ENCODE measurements at places on chromosomes 5 and 9.

DNA sequence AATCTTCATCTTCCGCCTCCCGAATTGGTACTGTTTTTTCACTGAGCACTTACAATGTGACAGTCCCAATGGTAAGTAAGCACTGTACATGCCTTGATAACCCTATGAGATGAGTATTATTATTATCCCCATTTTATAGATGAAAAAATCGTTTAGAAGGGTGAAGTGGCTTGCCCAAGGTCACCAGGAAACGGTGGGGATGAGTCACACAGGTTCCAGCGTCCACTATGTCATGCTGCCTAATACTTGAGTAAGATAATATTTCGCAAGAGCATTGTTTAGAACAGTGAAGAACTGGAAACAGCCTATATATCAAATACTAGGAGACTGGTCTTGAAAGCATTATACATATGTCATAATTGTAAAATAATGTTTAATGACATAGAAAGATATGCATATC, 12.9 kb downstream of the HAND1 start:
- no peak for DNase-seq

DNA sequence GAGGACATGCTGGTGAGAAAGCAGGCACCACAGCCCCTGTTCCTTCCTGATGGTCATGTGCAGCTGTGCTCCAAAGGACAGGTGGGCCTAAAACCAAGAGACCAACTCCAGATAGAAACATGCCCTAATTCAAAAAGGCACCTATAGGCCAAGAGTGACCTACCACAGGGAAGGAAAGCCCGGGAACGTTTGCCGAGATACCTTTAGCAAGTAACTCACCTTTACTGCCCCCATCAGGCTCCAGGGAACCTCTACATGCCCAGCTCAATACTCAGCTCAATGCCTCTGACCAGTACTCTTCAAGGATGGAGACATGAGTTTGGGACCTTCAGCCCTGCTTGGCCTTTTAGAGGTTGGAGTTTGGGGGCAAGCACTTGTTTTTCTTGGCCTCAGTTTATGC, 172.8 kb upstream of the FSTL4 start:
- no peak for DNase-seq

- DNase-seq, result no peak
Observed at GRCh38 chr9:99387431-99387830, 165.3 kb downstream of the SEC61B start.

- no peak for DNase-seq
Observed at GRCh38 chr5:65142016-65142415, 339.7 kb downstream of the ADAMTS6 start.

DNA sequence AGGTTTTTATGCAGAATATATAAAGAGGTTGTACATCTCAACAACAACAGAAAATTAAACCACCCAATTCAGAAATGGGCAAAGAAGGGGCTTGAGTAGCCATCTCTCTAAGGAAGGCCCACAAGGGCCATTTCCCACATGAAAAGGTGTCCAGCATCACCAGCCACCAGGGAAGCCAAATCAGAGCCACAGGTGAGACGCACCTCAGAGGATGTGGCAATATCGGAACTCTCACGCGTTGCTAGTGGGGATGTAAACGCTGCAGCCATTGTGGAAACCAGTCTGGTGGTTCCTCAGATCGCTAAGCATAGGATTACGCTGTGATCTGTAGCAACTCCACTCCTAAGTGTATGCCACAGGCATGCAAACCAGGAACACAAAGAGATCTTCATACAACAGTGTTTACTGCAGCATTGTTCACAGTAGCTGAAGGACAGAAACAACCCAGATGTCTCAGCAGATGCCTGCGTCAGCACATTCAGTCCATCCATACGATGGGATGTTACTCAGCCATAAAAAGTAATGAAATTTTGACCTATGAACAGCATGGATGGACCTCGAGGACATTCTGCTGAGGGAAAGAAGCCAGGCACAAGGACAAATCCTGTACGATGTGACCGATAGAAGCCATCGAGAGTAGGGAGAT, 84.3 kb upstream of the CACNA1B start:
- no peak for DNase-seq

DNA sequence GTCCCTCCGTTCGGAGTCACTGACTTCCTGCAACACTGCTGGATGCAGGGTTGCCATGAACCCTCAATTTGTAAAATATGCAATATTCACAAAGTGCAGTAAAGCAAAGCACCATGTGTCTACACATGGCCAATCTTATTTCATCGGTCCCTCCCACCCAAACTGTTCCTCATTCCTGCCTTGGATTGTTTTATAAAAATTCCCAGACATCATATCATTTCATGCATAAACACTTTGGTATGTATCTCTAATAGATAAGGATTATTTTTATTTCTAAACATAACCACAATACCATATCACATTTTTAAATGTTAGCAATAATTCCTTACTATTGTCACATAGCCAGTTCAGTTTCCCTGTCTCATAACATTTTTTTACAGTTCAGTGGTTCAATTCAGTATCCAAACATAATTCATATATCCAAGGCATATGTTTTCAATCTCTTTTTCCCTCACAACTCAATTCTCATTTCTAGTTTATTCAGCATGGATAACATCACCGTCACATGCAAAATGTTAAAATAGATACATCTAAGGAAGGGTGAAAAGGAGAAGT, 82.0 kb upstream of the PCAT7 start:
- no peak for DNase-seq

DNA sequence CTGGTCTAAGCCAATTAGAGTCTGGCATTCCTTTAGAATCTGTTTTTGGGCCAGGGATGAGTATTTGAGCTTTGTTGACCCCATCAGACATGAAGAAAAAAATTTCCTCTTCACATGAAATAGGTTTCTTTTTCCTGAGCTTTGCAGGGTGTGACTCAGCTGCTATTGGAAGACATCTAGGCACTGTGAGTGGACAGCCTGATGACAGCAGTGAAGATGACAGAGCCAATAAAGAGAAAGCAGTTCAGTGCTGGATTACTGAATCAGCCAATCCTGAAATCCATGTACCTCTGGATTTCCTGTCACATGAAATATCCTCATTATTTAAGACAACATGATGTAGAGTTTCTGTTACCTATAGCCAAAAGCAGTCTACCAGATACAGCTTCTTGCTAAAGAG, 51.3 kb upstream of the GRIA1 start:
- DNase-seq, result no peak

DNA sequence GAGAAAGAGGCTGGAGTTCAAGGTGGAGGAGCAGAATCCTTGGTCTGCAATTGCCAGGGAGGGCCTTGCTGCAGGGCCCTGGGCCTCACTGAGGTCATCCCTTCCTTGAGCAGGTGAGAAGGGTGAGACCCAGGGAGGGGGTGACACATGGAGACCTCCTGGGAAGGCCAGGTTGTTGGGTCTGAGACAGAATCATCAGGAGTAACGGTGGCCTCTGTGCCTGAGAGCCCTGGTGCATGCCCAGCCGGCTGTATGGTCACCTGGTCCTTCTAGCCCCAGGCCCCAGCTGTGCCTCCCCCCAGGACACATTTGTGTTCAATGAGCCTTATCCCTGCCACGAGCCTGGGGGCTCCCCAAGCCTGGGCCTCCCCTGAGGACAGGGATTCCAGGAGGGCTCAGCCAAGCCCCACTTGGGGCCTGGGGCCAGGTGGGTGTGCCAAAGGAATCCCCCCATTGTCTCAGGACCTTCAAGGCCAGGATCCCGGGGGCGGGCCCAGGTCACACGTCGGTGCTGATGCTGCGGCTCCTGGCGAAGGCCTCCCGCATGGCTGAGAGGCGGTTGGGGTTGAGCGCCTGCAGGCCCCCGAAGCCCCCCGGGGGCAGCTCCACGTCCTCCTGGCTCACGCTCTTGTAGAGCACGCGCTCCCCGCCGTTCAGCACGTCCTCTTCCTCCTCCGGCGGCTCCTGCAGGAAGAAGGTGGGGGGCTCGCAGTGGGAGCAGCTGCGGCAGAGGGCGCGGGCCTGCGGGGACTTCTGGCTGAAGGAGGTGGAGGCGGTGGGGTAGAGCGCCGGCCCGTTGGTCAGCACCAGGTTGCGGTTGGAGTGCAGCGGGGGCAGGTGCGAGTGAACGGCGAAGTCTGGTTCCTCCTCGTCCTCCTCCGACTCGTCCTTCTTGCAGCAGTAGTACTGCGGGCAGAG, 30.4 kb downstream of the FAM163B start:
- DNase-seq, result no peak

- DNase-seq, result no peak
Observed at GRCh38 chr5:172887692-172888091, 53.6 kb downstream of the ERGIC1 start.

- DNase-seq, result no peak
Observed at GRCh38 chr5:72167804-72168203, 60.5 kb downstream of the MAP1B start.

GRCh38 chr9:9521033-9521779, 1091.6 kb downstream of the PTPRD start:
- no peak for DNase-seq

DNA sequence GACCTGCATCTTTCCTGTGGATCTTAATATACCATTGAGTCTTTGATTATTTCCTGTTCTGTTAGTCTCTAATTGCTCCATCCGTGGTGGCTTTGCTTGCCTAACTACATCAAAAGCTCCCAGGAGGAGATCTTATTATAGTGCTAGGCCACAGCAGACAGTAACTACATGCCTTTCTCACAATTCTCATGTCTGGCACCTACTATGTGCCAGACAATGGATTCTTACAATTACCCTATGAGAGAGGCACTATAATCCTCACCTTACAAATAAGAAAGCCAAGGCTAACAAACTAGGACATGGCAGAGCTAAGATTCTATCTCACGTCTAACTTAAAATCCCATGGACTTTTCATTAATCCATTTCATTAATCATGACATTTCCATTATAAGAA, 70.3 kb upstream of the TARS1 start:
- no peak for DNase-seq

DNA sequence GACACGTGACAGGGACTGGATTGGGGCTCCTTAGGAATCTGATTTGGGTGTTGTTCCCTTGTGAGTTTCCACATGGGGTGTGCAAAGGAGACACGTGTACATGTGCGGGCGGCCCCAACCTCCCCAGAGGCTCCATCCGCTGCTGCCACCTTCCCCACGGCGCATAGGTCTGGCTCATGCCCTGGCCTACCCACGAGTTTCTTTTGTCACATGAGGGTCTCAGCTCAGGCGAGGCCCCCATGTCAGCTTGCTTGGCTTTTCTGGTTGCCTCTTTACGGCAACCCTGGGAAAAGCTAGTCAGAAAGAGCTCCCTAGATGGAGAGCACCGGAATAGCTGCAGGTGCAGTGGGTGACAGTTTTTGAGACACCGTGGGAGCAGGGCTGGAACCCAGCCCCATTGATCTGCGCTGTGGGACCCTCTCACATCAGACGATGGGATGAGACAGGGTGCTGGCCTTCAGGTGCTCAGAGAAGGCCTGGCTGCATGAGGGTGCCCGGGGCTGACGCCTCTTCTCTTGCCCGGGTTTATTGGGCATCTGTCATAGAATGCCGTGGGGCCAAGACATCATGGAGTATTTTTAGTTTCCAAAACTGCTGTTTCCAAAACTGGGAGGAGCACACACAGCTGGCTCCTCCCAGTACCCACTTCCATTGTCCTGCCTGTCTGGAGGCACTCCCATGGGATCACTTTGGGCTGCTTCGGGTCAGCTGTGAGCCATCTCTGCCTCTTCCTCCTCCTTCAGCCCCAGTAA, 107.8 kb downstream of the WNK2 start:
- DNase-seq, result no peak

GRCh38 chr9:96612105-96612965, 7.3 kb downstream of the CDC14B start:
- peak; percentile 20 for DNase-seq

DNA sequence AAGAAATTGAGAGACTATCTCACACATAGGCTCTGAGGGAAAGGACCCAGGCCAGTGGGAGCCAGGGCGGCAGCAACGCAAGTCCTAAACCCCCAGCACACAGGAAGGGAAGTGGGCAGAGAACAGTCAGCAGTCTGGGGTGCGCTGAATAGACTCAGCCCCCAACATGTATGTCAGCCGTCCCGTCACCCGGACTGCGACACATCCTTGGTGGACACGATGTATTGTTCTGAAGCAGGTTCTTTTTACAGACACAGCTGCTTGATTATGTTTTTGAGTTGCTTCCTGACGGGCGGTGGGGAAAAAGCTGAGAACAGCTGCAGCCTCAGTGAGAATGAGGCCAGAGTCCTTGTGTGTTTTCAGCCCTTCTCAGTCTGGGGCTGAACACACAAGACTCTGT, 64.1 kb upstream of the CXCL14 start:
- DNase-seq, result no peak

- no peak for DNase-seq
Observed at GRCh38 chr9:129076640-129077037, 4.3 kb upstream of the DOLPP1 start.

Data from smooth muscle cell of the brain vasculature (primary cell).